ENCODE measurements at places on chromosomes 3 and 15. TPM values are rescaled to one million over a fixed set of nuclear protein-coding genes. Genes with fewer than 3 reads are reported as not detected.

The CCDC54 gene
- total RNA-seq = not detected

The HTR3E gene
- not detected for total RNA-seq

The GATM gene
- total RNA-seq = 0.28 TPM

The HYAL1 gene
- total RNA-seq = 0.42 TPM

The KLHL18 gene
- 23.8 TPM for total RNA-seq

The TLE3 gene
- total RNA-seq = 31.2 TPM

The BTD gene
- total RNA-seq = 28.3 TPM

The CSTA gene
- 0.59 TPM for total RNA-seq

The IGF2BP2 gene
- total RNA-seq = 82.7 TPM

The SLC24A5 gene
- total RNA-seq = not detected

Measured in smooth muscle cell of the umbilical artery (primary cell).